ENCODE measurements at places on chromosomes 11 and 22.

DNA sequence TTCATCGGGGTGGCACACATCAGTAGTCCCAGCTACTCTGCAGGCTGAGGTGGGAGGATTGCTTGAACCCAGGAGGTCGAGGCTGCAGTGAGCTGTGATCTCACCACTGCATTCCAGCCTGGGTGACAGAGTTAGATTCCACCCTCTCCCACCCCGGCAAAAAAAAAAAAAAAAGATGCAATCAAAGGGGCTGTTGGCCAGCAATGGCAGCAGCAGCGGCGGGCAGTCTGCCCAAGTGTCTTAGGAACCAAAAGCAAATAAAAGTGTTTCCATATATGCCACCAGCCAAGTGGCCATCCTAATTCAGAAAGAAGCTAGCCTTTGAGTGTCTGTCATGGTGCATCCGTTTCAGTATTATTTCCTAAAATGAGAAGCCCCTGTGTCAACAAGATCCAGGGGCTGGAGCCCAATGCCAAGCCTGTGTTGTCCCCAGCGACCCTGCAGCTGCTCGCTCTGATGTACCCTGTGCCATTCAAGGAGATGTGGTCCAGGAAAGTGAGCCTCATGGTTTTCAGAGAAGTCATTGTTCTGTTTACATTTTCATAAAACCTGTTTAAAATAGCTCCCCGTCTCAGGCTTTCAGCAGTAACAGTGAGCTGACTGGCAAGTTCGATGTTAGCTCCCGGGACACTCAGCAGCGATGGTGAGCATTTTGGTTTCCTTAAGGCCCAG, 12.5 kb downstream of the CDPF1 start:
- no peak for DNase-seq

GRCh38 chr11:81970886-81971285, 762.8 kb downstream of the FAM181B start:
- no peak for DNase-seq

DNA sequence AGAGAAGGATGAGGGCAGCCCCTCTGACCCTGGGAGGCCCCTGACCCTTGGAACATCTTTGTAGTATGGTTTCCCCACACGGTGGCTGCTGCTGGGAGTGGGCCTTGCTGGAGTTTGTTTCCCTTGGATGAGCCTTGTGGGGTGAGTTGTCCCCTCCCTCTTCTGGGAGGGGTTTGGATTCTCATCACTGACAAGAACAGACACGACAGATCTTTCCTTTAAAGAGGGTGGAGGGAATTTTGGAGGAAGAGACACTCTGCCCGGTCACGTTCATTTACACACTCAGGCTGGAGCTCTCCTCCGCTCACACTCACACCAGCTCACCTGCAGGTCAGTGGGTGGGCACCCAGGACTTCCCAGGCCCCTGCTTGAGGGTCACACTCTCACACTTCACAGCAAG, 31.7 kb downstream of the POU2F3 start:
- no peak for DNase-seq

- DNase-seq, result no peak
Measured at GRCh38 chr11:36818410-36818809, 220.4 kb upstream of the RAG2 start.

- DNase-seq, result no peak
Measured at GRCh38 chr22:39308614-39309363, 10.6 kb downstream of the RPL3 start.

GRCh38 chr22:22167791-22168189, 76.8 kb upstream of the VPREB1 start:
- no peak for DNase-seq

DNA sequence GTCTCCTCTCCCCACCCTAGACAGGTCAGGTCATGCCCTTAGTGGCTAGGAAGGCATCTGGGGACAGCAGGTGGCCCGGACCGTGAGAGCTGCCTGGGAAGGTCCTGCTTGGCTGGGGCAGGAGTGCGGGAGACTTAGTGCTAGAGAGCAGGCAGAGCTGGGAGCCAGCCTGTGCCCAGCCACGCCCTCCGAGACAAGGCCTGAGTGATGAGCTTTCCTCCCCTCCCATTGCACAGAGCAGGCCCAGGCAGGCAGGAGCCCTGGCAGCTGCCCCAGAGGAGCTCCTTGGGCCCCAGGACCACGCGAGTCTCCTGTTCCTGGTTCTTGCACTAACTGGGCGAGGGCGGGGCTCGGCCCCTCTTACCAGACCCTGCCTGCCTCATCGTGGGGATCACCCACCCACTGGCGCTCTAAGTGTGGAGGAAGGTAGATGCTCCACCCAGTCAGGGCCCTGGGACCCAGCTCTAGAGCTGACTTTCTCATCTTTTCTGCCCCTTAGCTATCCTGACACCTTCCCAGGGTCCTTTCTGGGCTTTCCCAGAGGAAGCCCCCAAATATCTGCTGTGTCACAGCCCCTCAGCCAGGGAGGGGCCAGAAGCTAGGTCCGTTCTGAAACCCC, 44.9 kb downstream of the MACROD1 start:
- DNase-seq, result peak; percentile 97
